ENCODE measurements at places on chromosomes 2 and 18.

DNA sequence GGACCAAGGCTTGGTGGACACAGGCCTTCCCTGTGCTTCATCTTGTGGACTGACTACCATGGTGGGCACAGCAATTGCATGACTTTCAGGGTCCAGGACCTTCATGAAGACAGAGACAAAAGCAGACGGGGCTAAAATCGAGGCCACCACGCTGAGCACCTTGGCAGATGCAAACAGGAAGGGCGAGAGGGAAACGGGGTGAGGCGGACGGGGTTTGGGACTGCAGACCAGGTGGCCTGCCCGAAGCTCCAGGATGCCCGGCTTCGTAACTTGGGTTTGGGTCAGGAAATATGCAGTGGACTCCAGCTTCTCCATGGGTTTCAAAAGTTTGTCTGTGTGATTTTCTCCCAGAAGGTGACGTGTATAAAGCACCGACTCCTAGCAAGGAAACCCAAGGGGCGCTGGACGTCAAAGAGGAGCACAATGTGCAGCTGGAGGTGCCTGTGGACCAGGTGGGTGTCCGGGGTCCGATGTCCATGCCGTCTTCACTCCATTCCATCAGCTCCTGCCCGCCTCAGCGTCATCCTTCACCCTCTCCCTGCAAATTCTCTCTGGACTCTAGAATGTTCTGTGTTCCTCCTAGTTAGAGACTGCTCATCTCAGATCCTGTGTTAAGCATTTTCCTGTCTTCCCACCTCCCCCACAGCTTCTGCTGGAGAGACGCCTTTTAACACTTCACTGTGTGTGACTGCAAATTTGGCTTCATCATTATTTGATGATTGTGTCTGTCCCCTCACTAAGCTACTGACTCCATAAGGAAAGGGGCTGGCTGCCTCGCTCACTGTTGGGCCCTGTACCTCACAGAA is 65.8 kb downstream of the DCDC2C start:
- H3K27ac ChIP-seq, result no peak overlapping the region
- H3K27me3 ChIP-seq, result no peaks in the 10 kb centered on the region
- H3K4me3 ChIP-seq, result no peak overlapping the region
- no peak for DNase-seq
- no peaks in the 10 kb centered on the region for H3K36me3 ChIP-seq

DNA sequence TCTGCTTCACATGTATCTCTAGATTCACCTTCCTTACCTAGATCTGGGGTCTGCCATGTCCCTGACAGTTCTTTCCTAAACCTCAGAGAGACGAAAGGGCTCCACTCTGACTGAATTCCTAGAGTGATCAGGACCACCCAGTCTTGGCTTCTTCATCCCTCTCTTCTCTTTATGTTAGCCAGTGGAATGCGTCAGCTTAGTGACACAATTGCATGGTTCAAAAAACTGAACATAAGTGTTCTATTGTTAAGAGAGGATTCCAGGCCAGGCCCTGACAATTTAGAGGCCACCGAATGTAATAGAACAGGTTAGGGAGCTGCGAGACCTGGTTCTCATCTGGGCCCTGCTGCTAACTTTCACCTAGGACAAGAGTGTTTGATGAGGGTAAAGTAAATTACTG is 10.0 kb downstream of the PRELID3A start:
- no peaks in the 10 kb centered on the region for H3K4me1 ChIP-seq
- H3K4me3 ChIP-seq, result no peak overlapping the region
- H3K36me3 ChIP-seq, result no peaks in the 10 kb centered on the region
- H3K27ac ChIP-seq, result peak overlapping the region; percentile 1
- no peak for DNase-seq

- H3K27ac ChIP-seq, result no peak overlapping the region
- H3K27me3 ChIP-seq, result no peaks in the 10 kb centered on the region
- no peaks in the 10 kb centered on the region for H3K4me1 ChIP-seq
- no peaks in the 10 kb centered on the region for H3K36me3 ChIP-seq
- no peak overlapping the region for H3K4me3 ChIP-seq
Measured at GRCh38 chr2:11786592-11786991, 40.2 kb downstream of the LPIN1 start.

DNA sequence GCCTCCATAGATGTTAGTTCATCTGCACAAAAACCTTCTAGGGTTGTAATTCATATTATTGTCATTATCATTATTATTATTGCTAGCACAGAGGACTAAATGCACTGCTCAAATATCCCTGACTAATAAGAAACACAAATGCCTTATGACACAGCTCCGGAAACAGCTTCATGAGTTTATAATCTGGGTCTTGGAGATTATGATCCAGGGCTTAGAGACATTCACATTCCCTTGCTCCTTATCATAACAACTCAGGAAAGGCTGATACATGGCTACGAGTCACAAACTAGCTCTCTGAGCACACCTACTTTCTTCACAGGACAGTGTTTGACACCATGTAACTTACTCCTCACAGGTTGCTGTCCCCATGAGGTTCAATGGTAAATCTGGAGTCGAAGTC is 102.2 kb upstream of the TTC39C start:
- H3K4me3 ChIP-seq, result no peak overlapping the region
- DNase-seq, result no peak
- H3K27ac ChIP-seq, result no peak overlapping the region
- no peaks in the 10 kb centered on the region for H3K4me1 ChIP-seq

DNA sequence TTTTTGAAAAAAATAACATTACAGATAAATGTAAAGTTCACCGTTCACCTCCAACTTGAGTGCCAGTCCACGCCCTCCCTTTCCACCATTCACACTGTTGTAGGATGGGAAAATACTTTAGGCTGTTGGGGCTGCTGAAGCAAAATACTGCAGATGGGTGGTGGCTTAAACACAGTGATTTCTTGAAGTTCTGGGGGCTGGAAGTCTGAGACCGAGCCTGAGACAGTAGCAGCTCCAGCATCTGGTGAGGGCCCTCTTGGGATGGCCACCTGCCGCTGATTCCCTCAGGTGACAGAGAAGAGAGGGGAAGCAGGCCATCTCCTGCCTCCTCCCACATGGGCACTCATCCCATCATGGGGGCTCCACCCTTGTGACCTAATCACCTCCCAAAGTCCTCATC is 17.7 kb downstream of the ALLC start:
- H3K27me3 ChIP-seq, result no peaks in the 10 kb centered on the region
- no peak overlapping the region for H3K27ac ChIP-seq
- no peak for DNase-seq
- H3K4me3 ChIP-seq, result no peak overlapping the region
- no peaks in the 10 kb centered on the region for H3K36me3 ChIP-seq

- DNase-seq, result no peak
Measured at GRCh38 chr2:240162032-240162431, 21.6 kb upstream of the OTOS start.

DNA sequence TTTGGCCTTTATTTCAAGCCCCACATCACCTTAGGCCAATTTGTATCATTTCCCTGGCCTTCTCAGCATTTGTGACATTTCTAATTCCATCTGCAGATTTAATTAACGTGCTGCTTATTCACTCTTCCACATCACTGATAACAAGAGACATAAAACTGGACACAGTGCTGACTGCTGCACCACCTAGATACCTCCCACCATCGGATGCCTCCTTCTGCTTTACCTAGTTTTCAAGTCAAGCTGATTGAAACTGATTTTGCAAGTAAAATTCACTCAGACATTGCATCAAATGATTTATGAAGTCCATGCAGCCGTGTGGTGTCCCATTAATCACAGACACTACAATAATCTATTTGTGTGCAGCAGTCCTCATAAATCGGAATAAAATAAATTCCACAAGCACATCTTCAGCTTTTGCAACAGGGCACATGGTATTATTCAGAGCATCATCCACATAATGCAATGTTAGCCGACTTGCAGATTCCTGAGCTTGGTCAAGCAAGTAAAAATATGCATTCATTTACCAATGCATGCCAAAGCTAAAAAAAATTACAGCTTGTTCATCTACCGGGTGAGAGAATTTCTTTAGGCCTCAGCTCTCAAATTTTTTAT is 15.9 kb upstream of the CRIM1 start:
- H3K4me1 ChIP-seq, result no peaks in the 10 kb centered on the region
- no peak overlapping the region for H3K4me3 ChIP-seq
- H3K27me3 ChIP-seq, result no peaks in the 10 kb centered on the region
- no peak overlapping the region for H3K27ac ChIP-seq
- no peak for DNase-seq

DNA sequence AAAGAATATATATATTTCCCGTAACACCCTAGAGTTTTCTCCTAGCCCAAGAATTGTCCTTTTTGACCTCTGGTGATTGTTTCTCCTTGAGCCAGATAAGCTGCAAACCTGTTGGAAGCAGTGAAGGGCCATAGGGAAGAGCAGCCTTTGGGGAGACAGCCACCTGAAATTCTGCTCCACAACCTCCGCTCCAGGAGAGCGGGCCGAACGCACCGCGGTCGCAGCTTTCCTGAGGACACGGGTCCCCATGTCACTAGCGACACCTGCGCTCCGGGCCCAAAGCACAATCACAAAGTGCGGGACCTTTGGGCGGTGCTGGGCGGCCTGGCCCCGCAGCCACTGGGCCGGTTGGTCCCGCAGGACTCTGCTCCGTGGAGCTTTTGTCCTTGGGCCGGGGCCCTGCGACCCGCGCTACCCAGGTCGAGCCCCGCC is 557 bp upstream of the DSG2 start:
- H3K4me3 ChIP-seq, result peak overlapping the region; percentile 55
- no peaks in the 10 kb centered on the region for H3K36me3 ChIP-seq
- H3K27me3 ChIP-seq, result no peaks in the 10 kb centered on the region
- peaks cover 4% of the 10 kb centered on the region for H3K4me1 ChIP-seq
- DNase-seq, result no peak

- DNase-seq, result no peak
- no peaks in the 10 kb centered on the region for H3K4me1 ChIP-seq
- H3K27me3 ChIP-seq, result no peaks in the 10 kb centered on the region
- H3K4me3 ChIP-seq, result no peak overlapping the region
- H3K36me3 ChIP-seq, result no peaks in the 10 kb centered on the region
Measured at GRCh38 chr2:136394136-136395060, 276.4 kb upstream of the CXCR4 start.

DNA sequence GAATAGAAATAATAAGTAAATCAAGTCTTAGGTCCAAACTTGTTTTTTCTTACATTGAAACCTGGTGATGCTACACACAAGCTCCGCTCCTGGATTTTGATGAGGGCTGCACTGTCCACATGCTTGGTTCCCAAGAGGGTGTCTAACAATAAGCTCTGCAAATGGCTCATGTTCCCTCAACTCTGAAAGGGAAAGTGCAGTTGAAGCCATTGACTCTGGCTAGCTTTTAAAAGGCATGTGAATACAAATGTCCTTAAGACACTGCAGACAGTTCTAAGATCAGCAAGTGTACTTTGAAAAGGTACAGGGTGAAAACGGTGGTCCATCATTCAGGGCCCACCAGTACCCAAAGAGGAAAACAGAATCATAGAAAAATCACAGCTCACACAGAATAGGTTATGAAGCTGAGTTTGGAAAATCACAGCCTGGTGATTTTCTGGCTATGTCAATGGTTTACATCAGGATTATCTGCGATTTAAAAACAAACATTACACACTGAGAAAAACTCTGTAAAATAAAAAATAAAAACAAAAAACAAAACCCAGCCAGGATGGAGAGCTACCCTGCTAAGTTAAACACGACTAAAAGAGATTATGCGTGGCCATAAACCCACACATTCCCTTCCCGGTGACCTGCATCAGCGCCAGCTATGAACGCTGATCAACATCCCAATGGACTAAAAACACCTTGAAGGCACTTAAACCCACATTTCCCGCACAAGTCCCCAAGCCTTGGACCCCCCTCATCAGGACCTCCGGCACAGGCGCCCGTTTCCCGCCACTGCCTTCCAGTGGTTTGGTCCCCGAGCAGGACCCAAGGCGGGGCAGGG is 554 bp downstream of the PFN4 start:
- DNase-seq, result no peak
- no peaks in the 10 kb centered on the region for H3K4me1 ChIP-seq
- H3K4me3 ChIP-seq, result peak overlapping the region; percentile 81
- peak overlapping the region; percentile 97 for H3K27ac ChIP-seq
- no peaks in the 10 kb centered on the region for H3K27me3 ChIP-seq
- H3K36me3 ChIP-seq, result no peaks in the 10 kb centered on the region

DNA sequence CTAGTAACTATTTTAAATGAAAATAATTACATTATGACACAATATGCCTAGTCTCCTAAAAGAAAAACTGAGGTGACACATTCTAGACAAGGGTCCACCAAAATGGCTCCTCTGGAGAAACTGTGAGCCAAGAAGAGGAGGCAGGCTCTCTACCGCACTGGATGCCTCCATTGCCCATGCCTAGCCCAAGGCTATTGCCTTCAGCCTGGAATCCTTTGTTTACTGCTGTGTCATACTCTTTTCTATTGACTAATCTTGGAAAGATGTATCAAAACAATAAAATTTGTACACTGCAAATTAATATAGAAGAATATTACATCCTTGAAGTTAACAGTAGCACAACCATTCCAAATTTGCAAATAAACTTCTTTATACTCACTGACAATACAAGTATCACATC is 167.1 kb downstream of the RAB3GAP1 start:
- no peak overlapping the region for H3K4me3 ChIP-seq
- H3K4me1 ChIP-seq, result no peaks in the 10 kb centered on the region
- no peaks in the 10 kb centered on the region for H3K27me3 ChIP-seq
- H3K36me3 ChIP-seq, result no peaks in the 10 kb centered on the region

- no peaks in the 10 kb centered on the region for H3K36me3 ChIP-seq
- no peak for DNase-seq
- no peaks in the 10 kb centered on the region for H3K4me1 ChIP-seq
- no peaks in the 10 kb centered on the region for H3K27me3 ChIP-seq
- H3K4me3 ChIP-seq, result no peak overlapping the region
Measured at GRCh38 chr2:204479557-204479956, 65.7 kb upstream of the PARD3B start.

GRCh38 chr18:10417191-10417590 is 37.2 kb upstream of the APCDD1 start:
- no peak overlapping the region for H3K4me3 ChIP-seq
- no peaks in the 10 kb centered on the region for H3K4me1 ChIP-seq
- H3K36me3 ChIP-seq, result no peaks in the 10 kb centered on the region
- H3K27me3 ChIP-seq, result no peaks in the 10 kb centered on the region
- peak overlapping the region; percentile 82 for H3K27ac ChIP-seq

DNA sequence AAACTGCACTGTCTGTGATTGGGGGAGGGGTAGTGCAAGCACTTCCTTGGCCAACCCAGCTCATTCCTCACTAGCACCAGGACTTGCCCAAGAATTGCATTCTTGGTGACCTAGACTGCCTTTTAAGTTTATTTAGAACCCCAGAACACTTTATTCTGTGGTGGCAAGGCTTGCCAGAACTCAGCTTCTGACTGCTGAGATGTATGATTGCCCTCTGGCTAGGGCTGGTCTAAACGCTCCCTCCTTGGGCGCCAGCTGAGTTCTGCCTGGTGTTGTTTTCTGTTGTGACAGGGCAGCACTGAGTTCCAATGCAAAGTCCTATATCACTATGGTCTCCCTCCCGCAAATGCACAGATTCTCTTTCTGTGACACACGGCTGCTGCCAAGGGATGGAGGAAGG is 247.7 kb downstream of the ZNF385B start:
- DNase-seq, result no peak
- H3K27ac ChIP-seq, result no peak overlapping the region
- H3K4me3 ChIP-seq, result no peak overlapping the region

DNA sequence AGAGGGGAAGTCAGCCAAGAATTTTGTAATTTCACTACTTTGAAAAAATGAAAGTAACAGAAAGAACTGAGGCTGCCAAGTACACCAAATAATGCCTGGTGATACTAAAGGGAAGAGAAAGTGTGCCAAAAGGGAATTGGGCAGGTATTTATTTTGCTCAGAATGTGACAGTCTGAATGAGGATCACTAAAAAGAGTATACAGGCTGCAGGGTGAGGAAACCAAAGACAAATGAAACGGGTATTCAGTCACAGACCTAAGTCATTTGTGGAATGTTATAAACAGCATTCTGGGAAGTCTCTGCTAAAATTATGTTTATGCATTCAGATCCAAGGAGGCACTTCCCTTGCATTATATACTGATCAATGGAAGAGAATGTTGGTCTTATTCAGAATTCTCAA is 418.6 kb upstream of the SLC39A10 start:
- H3K27ac ChIP-seq, result no peak overlapping the region
- H3K4me3 ChIP-seq, result no peak overlapping the region
- no peaks in the 10 kb centered on the region for H3K4me1 ChIP-seq
- no peaks in the 10 kb centered on the region for H3K27me3 ChIP-seq

All from breast epithelium (tissue), 4 donors.